ENCODE measurements at places on chromosomes 16 and 17.

GRCh38 chr17:79874329-79874981 lies 35.2 kb upstream of the CBX4 start:
- peak; percentile 25 for DNase-seq

DNA sequence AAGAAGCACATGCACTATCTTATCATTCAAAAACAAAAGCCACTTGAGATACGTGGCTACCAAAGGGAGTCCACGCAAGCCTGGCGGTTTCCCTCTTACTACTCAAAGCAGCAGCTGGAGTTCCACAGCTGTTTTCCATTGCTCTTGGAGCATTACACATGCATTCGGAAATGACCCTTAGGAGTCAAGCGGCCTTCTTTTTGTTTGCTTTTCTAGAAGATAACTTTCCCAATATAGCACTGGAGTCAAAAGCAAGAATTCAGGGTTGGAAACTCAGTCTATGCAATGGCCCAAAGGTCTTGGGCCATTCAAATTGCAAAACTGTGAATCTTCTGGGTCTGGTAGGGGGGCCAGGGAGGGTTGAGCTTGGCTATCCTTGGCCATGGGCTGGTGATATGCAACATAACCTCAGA lies 97.8 kb upstream of the MAF start:
- DNase-seq, result no peak

DNA sequence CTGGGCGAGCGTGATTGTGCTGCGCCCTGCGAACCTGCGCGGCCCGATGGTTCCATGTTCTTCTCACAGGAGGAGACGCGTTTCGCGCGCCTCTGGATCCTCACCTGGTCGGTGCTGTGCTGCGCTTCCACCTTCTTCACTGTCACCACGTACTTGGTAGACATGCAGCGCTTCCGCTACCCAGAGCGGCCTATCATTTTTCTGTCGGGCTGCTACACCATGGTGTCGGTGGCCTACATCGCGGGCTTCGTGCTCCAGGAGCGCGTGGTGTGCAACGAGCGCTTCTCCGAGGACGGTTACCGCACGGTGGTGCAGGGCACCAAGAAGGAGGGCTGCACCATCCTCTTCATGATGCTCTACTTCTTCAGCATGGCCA lies 1.0 kb downstream of the FZD2 start:
- DNase-seq, result no peak

DNA sequence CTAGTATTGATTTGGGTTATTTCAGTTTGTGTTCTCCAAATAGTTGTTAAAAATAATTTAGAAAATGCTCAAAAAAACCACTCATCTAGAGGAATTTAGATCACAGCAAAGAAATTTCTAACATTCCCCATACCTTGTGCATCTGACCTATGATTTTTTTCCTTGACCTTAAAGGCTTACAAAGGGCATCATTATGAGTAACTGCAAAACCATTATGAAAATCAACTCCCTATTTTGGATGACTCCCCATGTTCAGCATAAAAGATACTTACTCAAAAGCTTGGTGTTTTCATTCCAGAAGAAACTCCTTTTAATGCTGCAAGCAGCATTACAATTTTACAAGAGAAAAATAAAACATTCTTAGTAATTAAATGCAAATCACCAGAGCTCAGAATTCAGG lies 83.2 kb downstream of the GRIN2A start:
- no peak for DNase-seq

DNA sequence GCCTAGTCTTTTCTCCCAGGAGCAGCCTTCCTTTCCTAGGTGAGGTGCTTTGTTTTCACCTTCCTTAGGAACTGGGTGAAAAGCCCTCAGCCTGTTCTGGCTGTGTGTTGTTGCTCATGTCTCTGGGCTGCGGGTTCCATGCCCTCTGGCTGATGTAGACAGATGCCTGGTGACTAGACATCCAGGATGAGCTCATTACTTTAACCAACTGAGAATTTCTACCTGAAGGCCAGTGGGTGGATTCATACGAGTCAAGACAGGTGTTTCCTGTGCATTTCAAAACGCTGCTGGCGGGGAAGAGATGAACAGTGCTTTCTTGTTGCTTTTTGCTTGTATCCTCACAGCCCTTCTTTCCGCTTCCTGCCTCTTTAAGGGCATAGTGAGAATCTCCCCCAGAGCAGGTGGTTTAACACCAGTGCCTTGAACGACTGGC lies 22.3 kb downstream of the SAP30BP start:
- DNase-seq, result no peak

GRCh38 chr17:44217738-44218343 lies 1.6 kb downstream of the UBTF start:
- no peak for DNase-seq

DNA sequence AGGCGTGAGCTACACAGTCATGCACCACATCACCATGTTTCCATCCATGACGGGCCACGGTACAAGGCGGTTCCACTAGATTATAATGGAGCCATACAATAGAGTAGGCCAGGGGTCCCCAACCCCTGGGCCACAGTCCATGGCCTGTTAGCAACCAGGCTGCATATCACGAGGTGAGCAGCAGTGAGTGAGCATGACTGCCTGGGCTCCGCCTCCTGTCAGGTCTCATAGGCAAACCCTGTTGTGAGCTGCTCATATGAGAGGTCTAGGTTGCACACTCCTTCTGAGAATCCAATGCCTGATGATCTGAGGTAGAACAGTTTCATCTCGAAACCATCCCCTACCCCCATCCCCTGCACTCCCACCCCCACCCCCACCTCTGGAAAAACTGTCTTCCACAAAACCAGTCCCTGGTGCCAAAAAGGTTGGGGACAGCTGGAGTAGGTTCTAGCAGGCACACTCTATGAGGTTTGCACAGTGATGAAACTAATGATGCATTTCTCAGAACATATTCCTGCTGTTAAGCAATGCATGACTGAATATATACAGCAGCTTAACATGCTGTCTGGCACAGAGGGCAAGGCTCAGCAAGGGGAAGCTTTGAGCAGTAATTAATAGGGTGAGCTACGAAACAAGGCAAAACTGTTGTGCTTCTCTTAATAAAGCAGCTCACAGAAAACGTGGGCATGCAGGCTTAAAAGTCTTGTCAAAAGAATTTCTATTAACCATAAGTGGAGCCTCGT lies 108.0 kb downstream of the VPS53 start:
- no peak for DNase-seq

DNA sequence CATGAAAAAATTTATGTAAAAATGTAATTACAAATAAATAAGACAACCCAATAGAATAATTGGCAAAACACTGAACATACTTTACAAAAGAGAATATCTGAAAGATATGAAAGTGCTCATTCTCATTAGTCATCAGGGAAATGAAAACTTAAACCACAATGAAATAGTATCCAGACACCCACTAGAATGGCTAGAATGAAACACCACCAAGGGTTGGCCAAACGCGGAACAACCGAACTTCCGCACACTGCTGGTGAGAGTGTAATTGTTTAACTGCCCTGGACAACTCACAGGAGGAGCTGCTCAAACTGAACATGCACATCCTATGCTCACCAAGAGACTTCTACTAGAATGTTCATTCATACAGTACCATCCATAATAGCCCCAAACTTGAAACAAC lies 5.8 kb upstream of the ZDHHC7 start:
- no peak for DNase-seq

GRCh38 chr16:85512808-85513115 lies 100.4 kb upstream of the GSE1 start:
- DNase-seq, result no peak
